ENCODE measurements at places on chromosomes 7 and 10.

GRCh38 chr7:155763691-155764437, 48.4 kb downstream of the SHH start:
- no peak for DNase-seq

DNA sequence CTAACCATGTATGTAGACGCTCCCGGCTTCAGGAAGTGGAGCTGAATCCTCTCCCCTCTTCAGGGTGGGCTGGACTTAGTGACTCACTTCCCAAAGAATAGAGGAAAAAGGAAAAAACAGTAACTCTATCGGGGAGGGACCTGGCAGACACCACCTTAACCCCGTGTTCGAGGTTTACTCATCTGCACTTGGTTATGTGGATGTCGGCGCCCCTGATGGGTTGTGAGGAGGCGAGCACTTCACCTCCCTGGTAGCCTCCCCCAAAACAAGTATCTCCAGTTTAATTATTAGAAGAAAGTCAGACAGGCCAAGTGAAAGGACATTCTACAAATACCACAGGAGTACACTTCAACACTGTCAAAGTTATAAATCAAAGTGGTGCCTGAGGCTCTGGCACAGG, 559.7 kb downstream of the TCERG1L start:
- DNase-seq, result no peak

- no peak for DNase-seq
These were observed 131.9 kb downstream of the KCNMA1 start for GRCh38 chr10:77505431-77506334.

GRCh38 chr10:117462816-117463544, 79.6 kb upstream of the EMX2 start:
- DNase-seq, result no peak

DNA sequence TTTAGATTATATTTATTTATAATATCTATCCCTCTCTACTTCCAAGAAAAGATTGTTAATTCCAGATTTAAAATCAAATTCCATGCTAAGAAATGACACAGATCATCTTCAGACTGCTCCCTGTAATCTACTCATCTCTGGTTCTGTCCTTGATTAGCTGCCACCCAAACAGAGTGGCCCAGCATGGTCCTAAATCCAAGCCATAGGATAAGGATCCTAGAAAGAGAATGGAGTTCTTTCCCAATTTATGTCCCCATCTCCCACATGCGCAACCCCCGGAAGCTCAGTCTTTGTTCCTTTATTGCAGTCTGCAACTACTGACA, 23.4 kb upstream of the HDAC9 start:
- no peak for DNase-seq

DNA sequence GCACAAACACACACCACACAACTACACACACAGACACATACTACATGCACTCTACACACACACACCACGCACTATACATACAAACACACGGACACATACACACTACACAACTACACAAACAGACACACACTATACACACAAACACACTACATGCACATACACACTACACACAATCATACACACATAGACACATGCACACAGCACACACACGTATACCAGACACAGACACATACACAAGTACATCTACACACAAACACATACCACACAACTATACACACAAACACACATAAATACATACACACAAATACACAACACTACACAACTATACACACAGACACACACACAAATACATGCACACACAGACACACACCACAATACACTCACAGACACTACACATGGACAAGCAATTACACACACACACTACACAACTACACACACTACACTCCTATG, 4.6 kb downstream of the GPR15LG start:
- no peak for DNase-seq

Data from NCI-H524 (cell line).